ENCODE measurements at places on chromosomes 5 and 9.

DNA sequence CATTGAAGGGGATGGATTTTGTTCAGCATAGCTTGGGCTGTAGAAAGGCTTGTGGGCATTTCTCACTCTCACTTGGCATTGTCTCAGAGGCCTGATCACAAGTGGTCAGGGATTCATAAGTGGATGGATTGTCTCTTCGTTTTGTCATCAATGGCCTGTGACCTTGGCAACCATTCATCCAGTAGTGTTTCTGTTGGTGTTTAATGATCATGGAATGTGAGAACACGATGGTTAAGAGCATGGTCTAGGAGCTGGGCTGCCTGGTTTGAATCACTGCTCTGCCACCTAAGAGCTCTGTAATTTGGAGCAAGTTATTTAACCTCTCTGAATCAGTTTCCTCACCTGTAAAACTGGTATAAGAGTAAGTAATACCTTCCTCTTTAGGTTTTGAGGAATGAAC is 430.1 kb upstream of the MEF2C start:
- no peaks in the 10 kb centered on the region for H3K27me3 ChIP-seq
- H3K4me3 ChIP-seq, result no peak overlapping the region

DNA sequence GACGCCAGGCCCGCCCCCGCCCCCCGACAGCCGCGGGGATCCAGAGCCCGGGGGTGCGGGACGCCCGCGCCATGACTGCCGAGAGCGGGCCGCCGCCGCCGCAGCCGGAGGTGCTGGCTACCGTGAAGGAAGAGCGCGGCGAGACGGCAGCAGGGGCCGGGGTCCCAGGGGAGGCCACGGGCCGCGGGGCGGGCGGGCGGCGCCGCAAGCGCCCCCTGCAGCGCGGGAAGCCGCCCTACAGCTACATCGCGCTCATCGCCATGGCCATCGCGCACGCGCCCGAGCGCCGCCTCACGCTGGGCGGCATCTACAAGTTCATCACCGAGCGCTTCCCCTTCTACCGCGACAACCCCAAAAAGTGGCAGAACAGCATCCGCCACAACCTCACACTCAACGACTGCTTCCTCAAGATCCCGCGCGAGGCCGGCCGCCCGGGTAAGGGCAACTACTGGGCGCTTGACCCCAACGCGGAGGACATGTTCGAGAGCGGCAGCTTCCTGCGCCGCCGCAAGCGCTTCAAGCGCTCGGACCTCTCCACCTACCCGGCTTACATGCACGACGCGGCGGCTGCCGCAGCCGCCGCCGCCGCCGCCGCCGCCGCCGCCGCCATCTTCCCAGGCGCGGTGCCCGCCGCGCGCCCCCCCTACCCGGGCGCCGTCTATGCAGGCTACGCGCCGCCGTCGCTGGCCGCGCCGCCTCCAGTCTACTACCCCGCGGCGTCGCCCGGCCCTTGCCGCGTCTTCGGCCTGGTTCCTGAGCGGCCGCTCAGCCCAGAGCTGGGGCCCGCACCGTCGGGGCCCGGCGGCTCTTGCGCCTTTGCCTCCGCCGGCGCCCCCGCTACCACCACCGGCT is 1.0 kb downstream of the FOXE1 start:
- DNase-seq, result peak; percentile 84
- no peaks in the 10 kb centered on the region for H3K36me3 ChIP-seq
- peak overlapping the region; percentile 52 for H3K4me3 ChIP-seq
- H3K27ac ChIP-seq, result no peak overlapping the region
- peaks cover 54% of the 10 kb centered on the region for H3K4me1 ChIP-seq

- H3K4me3 ChIP-seq, result no peak overlapping the region
- no peak for DNase-seq
- no peaks in the 10 kb centered on the region for H3K36me3 ChIP-seq
- H3K4me1 ChIP-seq, result peaks cover 12% of the 10 kb centered on the region
- no peak overlapping the region for H3K27ac ChIP-seq
These were observed 53.3 kb downstream of the AHRR start for GRCh38 chr5:374631-375335.

DNA sequence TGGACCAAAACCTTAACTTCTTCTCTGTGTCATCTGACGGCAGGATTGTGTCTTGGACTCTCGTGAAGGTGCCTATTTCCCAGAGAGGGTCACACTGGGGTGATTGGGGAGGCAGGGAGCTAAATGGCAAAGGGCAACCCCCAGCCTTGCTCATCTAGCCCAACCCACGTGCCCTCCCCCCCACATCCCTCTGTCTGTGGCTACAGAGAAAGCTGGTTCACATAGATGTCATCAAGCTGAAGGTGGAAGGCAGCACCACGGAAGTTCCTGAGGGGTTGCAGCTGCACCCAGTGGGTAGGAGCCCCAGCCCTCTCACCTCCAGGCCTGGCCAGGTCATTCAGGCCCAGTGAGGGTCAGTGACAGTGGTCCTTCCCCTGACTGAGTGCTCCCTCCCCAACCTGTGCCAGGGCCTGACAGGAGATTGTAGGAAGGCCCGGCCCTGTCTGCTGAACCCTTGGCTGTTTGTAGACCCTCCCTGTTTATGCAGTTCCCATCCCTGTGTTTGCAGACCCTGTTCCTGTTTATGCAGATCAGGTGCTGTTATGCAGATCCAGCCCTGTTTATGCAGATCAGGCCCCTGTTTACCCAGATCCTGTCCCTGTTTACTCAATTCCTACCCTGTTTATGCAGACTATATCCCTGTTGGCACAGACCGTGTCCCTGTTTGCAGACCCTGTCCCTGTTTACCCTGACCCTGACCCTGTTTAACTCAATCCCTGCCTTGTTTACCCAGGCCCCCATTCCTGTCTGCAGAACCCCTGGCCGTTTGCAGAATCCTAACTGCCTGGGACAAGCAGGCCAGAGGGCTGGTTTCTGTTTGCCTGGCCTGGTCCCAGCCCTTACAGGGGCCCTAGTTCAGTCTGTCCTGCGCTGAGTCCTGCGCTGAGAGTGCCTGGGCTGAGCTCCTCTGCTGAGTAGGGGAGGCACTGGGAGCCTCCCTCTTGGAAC is 10.4 kb downstream of the ENHO start:
- no peaks in the 10 kb centered on the region for H3K36me3 ChIP-seq
- peaks cover 3% of the 10 kb centered on the region for H3K27me3 ChIP-seq
- no peak overlapping the region for H3K4me3 ChIP-seq
- DNase-seq, result no peak

DNA sequence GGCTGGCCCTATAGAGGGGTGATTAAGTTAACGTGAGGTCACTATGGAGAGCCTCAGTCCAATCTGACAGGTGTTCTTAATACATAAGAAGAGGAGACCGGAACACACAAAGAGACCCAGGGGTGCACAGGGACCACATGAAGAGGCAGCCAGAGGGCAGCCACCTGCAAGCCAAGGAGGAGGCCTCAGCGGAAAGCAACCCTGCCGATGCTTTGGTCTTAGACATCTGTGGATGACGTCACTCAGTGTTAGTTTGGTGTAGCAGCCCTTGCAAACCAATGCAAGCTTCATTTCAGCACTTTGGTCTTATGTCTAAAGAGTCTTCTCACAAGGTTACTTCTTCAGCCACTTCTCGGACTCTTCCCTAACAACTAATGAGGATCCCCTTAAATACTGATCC is 47.6 kb upstream of the GRHPR start:
- peaks cover 93% of the 10 kb centered on the region for H3K4me1 ChIP-seq
- H3K36me3 ChIP-seq, result no peaks in the 10 kb centered on the region
- H3K27me3 ChIP-seq, result no peaks in the 10 kb centered on the region
- H3K4me3 ChIP-seq, result no peak overlapping the region
- peak; percentile 93 for DNase-seq

- no peaks in the 10 kb centered on the region for H3K4me1 ChIP-seq
- no peak overlapping the region for H3K4me3 ChIP-seq
- no peak for DNase-seq
- H3K27me3 ChIP-seq, result no peaks in the 10 kb centered on the region
- H3K36me3 ChIP-seq, result no peaks in the 10 kb centered on the region
These were observed 107.9 kb upstream of the ALDH1B1 start for GRCh38 chr9:38284588-38285051.

GRCh38 chr9:74674077-74674476 is 176.9 kb downstream of the RORB start:
- no peak for DNase-seq
- no peaks in the 10 kb centered on the region for H3K27me3 ChIP-seq
- H3K4me3 ChIP-seq, result no peak overlapping the region
- H3K27ac ChIP-seq, result no peak overlapping the region
- no peaks in the 10 kb centered on the region for H3K36me3 ChIP-seq

DNA sequence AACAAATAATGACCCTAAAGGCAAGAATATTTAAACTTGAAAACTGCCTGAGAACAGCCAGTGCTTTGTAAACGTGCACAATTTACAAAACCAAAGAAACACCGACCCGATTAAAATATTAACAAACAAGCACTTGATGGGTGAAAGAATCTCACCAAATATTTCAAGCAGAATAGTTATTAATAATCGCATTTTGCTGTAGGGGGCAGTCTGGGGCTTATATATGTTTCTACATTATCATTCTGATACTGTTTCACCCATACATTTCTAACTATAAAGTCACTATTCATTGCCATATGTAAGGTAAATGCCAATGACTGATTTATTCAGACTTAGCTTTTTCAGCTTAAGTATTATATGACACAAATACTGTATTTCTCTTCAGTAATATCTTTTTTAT is 37.7 kb downstream of the UBAP2 start:
- peak; percentile 50 for DNase-seq
- no peak overlapping the region for H3K27ac ChIP-seq
- H3K36me3 ChIP-seq, result peaks cover 8% of the 10 kb centered on the region
- H3K4me3 ChIP-seq, result no peak overlapping the region
- H3K27me3 ChIP-seq, result no peaks in the 10 kb centered on the region
- no peaks in the 10 kb centered on the region for H3K4me1 ChIP-seq

DNA sequence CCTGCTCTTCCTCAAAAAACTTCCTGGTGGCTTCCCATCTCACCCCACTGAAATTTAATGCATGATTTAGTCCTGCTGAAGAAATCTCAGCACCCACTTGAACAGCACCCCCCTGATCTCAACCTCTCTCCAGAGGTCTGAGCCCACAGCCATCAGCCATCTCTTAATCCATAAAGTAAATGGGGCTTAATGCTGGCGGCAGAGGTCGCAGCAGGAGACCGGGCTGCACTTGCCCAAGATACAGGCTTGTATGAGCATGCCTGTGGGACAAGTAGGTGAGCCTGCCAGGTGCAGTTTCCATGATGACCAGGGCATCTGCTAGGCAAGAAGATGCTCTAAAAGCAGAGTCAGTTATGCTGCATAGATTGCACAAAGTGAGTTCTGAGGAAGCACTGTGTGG is 52.4 kb upstream of the CTXN3 start:
- H3K4me1 ChIP-seq, result no peaks in the 10 kb centered on the region
- no peaks in the 10 kb centered on the region for H3K36me3 ChIP-seq
- no peak overlapping the region for H3K4me3 ChIP-seq
- H3K27me3 ChIP-seq, result no peaks in the 10 kb centered on the region
- DNase-seq, result no peak

- no peaks in the 10 kb centered on the region for H3K36me3 ChIP-seq
- H3K27ac ChIP-seq, result peak overlapping the region; percentile 58
- peak overlapping the region; percentile 57 for H3K4me3 ChIP-seq
- no peaks in the 10 kb centered on the region for H3K27me3 ChIP-seq
- peak; percentile 80 for DNase-seq
These were observed 35.5 kb downstream of the BICD2 start for GRCh38 chr9:92728831-92729734.

- peaks cover 29% of the 10 kb centered on the region for H3K4me1 ChIP-seq
- H3K4me3 ChIP-seq, result peak overlapping the region; percentile 30
- H3K27ac ChIP-seq, result no peak overlapping the region
- peak; percentile 67 for DNase-seq
These were observed 202.2 kb upstream of the DMRTA1 start for GRCh38 chr9:22244139-22245011.

DNA sequence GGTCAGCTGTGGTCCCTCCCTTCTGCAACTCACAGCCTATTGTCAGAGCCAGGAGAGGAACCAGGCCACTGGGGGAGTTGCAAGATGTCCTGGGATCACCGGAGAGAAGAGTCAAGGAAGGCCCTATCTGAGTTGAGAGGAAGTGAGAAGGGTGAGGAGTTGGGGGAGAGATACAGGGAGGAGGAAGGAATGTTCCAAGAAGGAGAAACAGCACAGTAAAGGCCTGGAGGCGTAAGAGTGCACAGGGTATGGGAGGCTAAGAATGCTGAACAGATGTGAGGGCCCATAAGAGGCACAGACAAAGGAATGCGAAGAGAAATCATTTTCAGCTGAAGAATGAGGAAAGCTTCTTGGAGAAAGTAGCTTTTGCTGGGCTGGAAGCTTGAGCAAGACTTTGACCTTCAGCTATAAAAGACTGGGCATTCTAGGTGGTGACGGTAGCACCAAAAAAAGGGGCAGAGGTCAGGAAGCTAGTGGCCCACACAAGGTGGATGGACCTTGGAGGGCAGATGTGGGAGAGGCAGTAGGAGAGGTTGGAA is 21.6 kb upstream of the CSF1R start:
- no peaks in the 10 kb centered on the region for H3K36me3 ChIP-seq
- H3K27ac ChIP-seq, result no peak overlapping the region
- no peak for DNase-seq
- no peak overlapping the region for H3K4me3 ChIP-seq
- no peaks in the 10 kb centered on the region for H3K27me3 ChIP-seq

DNA sequence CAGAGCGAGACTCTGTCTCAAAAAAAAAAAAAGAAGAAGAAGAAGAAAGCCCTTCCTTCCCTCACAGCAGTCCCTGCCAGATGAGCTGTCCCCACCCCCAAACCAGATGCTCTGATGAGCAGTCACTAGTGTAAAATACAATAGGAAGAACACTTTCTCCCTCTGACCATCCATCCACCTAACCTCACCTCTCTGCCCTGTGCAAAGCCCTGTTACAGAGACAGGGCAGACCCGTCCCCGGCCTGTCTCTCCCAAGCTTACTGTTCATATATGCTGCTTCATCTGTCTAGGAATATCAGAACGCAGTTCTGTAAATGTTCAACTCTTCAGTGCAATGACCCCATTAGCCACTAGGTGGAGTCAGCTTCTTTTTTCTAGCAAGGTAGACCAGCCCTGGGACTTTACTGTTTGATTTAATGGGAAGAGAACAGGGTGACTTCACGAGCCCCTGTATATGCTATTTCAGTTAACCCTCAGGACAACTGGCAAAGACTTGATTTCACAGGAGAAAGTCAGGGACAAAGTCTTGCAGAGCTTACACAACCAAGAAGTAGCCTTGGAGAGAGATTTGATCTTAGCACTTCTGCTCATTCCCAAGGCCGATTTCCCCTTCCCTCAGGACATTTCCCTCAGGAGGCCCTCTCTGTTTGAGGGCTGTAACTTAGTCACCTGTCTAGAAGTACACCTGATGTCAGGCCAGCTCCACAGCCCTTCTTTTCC is 14.9 kb upstream of the FGFR4 start:
- H3K4me3 ChIP-seq, result no peak overlapping the region
- peaks cover 25% of the 10 kb centered on the region for H3K4me1 ChIP-seq
- H3K36me3 ChIP-seq, result no peaks in the 10 kb centered on the region
- H3K27me3 ChIP-seq, result no peaks in the 10 kb centered on the region

DNA sequence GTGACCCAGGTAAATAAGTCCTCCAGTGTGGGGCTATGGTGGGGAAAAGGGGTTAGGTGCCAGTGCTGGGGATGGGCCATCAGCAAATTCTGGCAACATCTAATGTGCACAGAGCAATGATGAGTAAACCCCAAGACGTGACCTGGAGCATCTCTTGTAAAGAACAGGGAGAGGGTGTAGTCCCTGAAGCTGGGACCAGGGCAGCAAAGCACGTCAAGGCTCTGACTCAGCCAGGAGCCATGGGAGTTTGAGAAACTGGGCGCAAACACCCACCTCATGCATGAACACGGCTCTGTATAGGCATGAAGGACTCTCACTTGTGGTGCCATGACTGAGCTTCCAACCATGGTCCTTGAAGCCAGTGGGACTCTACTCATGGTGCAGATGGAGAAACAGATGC is 51.8 kb downstream of the DUSP1 start:
- no peaks in the 10 kb centered on the region for H3K27me3 ChIP-seq
- H3K36me3 ChIP-seq, result no peaks in the 10 kb centered on the region

- H3K4me3 ChIP-seq, result no peak overlapping the region
- no peaks in the 10 kb centered on the region for H3K4me1 ChIP-seq
- H3K27me3 ChIP-seq, result no peaks in the 10 kb centered on the region
- no peaks in the 10 kb centered on the region for H3K36me3 ChIP-seq
- no peak overlapping the region for H3K27ac ChIP-seq
These were observed 31.8 kb upstream of the FIBCD1 start for GRCh38 chr9:130970855-130971254.

Measured in B cell (primary cell).